ENCODE measurements at places on chromosomes 2 and 18. TPM values are rescaled to one million over a fixed set of nuclear protein-coding genes. Genes with fewer than 3 reads are reported as not detected.

The UGT1A3 gene
- total RNA-seq, result not detected

The PARD3B gene
- total RNA-seq, result 15.9 TPM

The UPP2 gene
- not detected for total RNA-seq

The ACVR1 gene
- 32.9 TPM for total RNA-seq

- peak; percentile 36 for DNase-seq
Observed at GRCh38 chr2:64792995-64793639, 139.4 kb upstream of the SERTAD2 start.

GRCh38 chr2:189702071-189702470, 27.6 kb downstream of the ANKAR start:
- DNase-seq, result no peak

DNA sequence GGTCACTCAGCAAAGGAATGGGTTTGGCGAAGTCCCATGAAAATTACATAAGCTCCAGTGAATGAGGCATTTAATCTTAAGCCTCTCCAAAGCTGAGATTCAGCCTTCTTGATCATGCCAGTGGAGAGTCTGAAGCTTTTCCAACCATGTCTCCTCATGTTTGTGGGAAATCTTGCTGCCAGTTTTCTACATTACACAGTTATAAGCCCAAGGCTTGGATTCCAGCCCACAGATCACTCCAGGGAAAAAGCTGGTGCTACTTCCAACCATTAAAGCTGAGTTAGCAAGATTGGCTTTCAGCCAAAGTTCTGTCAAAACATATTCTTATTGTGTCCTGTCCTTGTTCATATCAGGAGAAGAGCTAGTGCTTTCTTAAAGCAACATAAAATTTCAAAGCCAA, 293.8 kb downstream of the LRRTM4 start:
- no peak for DNase-seq

DNA sequence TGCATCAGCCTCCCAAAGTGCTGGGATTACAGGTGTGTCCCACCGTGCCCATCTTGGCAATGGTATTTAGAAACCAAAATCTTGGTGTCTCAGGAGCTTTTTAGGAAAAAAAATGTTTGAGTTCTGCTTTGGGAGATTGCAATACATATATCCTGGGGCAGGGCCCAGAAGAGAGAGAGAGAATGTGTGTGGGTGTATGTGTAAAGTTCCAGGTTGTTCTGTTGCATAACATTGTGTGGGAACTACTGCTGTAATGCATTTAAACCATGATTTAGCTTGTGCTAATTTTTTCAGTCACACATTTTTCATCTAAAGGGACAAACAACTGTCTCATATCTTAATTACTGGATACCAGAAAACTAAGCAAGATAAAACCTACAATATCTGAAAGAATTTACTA, 70.8 kb upstream of the NABP1 start:
- DNase-seq, result peak; percentile 31

- no peak for DNase-seq
Observed at GRCh38 chr2:119225105-119225865, 1.7 kb downstream of the STEAP3 start.
